ENCODE measurements at places on chromosomes 1 and 21. TPM values are rescaled to one million over a fixed set of nuclear protein-coding genes. Genes with fewer than 3 reads are reported as not detected.

Gene CFHR1
- total RNA-seq, result not detected

Gene HSD3B2
- total RNA-seq, result not detected

Gene CYP4A22
- 0.65 TPM for total RNA-seq

Gene AQP10
- not detected for total RNA-seq

Gene LRRC53
- total RNA-seq, result 1.3 TPM

Gene SSR2
- total RNA-seq, result 65.9 TPM

Gene TSPAN1
- total RNA-seq, result 2.9 TPM

Gene EXTL1
- 33.0 TPM for total RNA-seq

Gene TRIM63
- not detected for total RNA-seq

Gene LCE1F
- total RNA-seq, result not detected

Gene CD34
- 12.5 TPM for total RNA-seq

Data from dorsolateral prefrontal cortex (tissue), 122 donors.